ACHN (cell line): ENCODE measurements at places on chromosomes 13 and 19.

DNA sequence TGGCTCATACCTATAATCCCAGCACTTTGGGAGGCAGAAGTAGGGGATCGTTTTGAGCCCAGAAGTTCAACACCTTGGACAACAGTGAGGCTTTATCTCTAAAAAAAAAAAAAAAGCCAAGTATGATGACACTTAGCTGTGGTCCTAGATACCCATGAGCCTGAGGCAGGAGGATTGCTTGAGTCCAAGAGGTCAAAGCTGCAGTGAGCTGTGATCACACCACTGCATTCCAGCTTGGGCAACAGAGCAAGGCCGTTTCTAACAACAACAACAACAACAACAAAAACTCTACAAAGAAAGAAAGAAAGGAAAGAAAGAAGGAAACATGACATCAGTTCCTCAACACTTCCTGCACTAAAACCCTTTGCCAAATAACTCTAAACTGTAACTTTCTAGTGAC, 265.1 kb upstream of the DACH1 start:
- DNase-seq, result no peak

GRCh38 chr19:41194157-41194552, 1.1 kb downstream of the CYP2S1 start:
- no peak for DNase-seq

DNA sequence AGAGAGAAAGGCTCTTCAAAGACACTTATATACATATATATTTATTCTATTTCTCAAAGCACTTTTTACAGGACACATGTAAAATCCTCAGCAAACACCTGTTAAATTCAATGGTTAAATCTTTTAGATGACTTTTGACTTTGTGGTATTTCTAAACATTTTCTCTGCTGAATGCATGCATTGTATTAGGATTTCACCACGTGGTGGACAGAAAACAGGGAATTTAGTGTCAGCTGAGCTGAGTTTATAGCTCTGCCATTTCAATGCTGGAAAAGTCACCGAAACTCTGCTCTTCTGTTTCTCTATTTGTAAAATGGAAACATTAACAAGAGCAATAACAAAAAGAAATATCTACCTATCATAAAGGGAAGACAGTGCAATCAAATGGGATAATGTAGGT, 375.6 kb downstream of the ENOX1 start:
- no peak for DNase-seq

DNA sequence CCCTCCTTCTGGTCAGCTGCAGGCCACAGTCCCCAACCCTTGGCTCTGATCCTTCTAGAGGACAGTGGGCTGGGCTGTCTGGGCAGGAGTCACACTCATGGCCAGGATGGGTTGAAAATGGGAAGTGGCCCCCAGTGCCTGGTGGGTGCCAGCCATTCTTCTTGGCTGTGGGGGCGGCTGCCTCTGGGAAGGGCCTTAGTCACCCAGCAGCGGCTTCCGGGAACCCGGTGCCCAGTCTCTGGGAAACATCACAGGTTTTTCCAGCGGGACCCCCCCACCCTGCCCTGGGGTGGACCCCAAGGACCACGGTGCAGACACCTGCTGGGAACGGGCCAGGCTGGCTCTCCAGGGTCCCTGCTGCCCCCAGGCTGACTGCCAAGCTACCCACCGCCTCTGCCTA, 27.3 kb upstream of the SLC7A10 start:
- no peak for DNase-seq
